ENCODE measurements at places on chromosomes 3 and 15. TPM values are rescaled to one million over a fixed set of nuclear protein-coding genes. Genes with fewer than 3 reads are reported as not detected.

GXYLT2 gene
- total RNA-seq: 0.52 TPM

FOXB1 gene
- total RNA-seq: not detected

SLC22A14 gene
- total RNA-seq: 1.8 TPM

KATNBL1 gene
- 14.8 TPM for total RNA-seq

CRYGS gene
- 9.5 TPM for total RNA-seq

GRCh38 chr3:61578667-61579367 lies 17.4 kb downstream of the PTPRG start:
- no peak for DNase-seq

- peak; percentile 33 for DNase-seq
Measured at GRCh38 chr15:89088605-89089315, 504 bp downstream of the ABHD2 start.

GRCh38 chr15:100781061-100781960 lies 98.3 kb upstream of the ALDH1A3 start:
- no peak for DNase-seq

GRCh38 chr3:43686700-43687498 lies 3.8 kb upstream of the ABHD5 start:
- DNase-seq: no peak

GRCh38 chr3:169871129-169871886 lies 1.6 kb upstream of the LRRC31 start:
- peak; percentile 58 for DNase-seq

DNA sequence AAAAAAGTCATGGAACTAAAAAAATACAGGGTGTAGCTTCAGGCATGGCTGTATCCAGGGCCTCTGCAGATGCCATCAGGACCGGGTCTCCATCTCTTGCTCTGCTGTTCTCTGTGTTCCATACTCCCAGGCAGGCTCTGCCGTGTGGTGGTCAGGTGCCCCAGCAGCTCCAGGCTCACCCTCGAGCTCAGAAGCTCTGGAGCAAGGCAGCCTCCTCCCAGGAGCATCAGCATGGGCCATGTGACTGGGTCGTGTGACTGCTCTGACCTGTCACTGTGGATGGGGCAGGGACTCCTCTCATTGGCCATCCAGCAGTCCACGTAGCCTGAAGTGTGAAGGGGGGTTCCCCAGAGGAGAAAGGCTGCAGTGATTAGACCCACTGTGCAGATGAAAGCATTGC lies 8.5 kb downstream of the FBLN2 start:
- no peak for DNase-seq

DNA sequence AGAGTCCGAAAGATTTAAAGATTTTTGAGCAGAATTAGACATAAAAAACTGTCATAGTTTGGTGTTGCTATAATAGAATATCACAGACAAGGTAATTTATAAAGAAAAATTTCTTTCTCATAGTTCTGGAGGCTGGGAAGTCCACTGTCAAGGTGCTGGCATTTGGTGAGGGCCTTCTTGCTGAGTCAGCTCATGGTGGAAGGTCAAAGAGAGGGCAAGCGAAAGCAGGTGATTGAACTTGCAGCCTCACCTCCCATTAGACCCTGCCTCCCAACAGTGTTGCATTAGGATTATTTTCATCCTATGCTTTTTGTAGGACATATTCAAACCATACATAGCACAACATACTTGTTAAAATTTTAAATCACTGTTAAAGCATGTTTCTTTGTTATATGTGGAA lies 9.9 kb downstream of the SELENOT start:
- DNase-seq: no peak

DNA sequence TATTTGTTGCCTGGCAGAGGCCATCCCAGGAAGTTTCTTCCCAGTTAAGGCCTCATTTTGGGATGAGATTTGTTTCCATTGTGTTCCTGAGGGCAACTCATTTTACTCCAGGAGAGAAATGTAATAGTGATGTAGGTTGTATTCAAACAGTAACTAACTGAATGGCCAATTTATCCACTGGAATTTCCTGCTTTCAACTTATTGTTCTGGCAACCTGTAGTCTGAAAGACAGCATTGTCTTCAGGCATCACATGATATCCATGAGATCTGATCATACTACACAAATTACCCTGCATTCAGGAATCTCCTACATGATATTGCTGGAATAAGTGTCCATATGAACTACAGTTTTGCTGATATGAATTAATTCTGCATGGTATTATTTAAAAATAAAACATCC lies 79.5 kb upstream of the FGF7 start:
- no peak for DNase-seq

DNA sequence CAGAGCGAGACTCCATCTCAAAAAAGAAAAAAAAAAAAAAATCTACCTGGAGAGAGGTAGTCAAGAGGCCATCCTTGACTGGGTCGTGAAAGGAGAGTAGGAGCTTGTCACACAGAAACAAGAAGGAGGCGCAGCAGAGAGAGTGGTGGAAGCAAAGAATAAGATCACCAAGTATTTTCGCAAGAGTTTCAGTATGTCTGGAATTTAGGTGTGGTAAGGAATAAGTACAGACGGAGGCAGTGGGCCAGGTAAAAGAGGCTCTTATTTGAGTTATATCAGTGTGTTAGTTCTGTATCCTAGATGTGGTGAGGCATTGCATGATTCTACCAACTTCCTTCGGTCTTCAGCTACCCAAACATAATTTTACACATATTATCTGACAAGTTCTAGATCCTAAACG lies 14.6 kb upstream of the ATP10A start:
- no peak for DNase-seq

DNA sequence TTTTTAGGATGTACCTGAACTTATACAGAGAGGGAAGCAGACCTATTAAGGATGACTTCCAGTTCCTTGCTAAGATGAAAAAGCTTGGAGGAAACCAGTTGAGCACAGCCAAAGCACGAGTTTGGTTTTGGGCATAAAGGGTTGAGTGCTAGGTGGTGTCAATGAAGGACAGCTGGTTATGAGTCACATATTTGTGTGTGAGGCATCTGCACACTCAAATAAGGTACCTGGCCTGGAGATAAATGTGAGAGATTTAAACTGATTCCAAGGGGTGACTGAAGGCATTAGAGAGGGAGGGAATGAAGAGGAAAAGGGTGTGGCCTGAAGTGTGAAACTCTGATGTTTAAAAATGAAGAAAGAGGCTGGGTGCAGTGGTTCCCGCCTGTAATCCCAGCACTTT lies 486.7 kb downstream of the DIPK2A start:
- DNase-seq: no peak

DNA sequence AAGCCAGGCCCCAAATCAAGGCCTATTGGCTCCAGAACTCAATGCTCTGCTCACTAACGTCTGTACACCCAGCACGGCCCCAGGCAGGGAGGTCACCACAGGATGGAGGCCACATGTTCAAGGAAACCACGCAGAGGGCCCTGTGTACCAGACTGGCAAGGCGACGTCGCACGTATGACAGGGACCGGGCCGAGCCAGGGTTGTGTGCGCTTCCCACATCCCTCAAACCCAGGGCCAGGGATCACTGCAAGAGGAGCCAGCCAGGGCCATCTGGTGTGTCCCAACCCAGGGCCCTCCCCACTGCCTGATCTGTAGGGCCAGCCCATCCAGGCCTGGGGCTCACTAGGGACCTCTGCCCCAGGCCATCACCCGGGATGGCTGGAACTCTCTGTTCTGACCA lies 62.0 kb downstream of the ZNF445 start:
- no peak for DNase-seq

DNA sequence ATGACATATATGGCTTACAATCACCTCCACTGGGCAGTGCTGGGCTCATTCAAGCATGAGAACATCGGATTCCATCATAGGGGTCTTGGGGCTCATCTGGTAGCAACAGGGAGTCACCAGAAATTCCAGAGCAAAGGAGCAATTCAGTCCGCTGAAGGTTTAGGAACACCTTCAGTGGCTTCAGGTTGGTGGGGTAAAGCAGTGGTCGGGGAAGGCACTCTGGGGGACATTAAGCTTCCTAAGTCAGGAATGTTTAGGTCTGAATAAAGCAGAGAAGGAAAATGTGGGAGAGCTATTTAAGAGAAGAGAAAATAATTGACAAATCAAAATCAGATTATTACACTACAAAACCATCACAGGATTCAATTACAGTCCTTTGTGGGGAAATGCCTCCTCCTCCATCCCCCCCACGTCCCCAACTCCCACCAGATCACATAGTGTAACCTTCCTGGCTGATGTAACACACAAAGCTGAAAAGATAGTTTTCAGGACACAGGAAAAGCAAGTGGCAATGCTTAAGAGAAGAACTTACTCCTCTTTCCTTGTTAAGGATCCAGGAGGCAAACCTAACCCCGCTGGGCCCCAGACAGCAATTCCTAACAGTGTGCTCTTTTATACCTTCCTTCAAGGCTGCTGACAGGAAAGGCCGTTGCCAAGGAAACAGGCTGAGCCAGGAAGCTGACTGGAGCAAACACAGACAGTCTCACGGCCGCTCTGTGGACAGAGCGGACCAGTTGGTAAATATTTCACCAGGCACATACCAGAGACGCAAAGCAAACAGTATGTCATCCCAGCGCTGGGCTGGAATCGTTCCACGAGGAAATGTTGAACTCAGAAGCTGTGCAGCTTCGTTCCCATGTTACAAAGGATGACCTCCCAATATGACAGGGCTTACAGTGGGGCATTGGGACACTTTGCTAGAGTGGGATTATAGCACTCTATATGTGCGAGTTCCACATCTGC lies 57.5 kb upstream of the LMCD1 start:
- peak; percentile 93 for DNase-seq

DNA sequence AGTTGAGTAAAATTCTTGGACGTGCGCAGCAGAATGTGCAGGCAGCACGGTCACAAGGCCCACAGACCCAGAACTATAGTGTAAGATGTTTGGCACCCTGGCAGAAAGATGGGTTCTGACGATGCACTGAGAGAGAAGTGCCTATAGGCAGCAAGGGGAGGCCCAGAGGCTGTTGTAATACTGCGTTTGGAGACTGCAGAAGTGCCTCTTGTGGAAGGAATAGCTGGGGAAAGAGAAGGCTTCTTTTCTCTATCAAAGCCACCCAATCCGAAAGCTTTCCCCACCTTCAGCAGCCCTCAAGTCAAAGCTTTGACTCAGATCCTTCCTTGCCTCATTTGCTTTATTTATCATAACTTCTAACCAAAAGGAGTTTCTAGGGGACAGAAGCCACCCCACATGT lies 5.2 kb upstream of the SIN3A start:
- no peak for DNase-seq

- DNase-seq: no peak
Measured at GRCh38 chr3:9831253-9831652, 12.6 kb downstream of the RPUSD3 start.

GRCh38 chr3:10522646-10523303 lies 17.4 kb upstream of the ATP2B2 start:
- DNase-seq: no peak

DNA sequence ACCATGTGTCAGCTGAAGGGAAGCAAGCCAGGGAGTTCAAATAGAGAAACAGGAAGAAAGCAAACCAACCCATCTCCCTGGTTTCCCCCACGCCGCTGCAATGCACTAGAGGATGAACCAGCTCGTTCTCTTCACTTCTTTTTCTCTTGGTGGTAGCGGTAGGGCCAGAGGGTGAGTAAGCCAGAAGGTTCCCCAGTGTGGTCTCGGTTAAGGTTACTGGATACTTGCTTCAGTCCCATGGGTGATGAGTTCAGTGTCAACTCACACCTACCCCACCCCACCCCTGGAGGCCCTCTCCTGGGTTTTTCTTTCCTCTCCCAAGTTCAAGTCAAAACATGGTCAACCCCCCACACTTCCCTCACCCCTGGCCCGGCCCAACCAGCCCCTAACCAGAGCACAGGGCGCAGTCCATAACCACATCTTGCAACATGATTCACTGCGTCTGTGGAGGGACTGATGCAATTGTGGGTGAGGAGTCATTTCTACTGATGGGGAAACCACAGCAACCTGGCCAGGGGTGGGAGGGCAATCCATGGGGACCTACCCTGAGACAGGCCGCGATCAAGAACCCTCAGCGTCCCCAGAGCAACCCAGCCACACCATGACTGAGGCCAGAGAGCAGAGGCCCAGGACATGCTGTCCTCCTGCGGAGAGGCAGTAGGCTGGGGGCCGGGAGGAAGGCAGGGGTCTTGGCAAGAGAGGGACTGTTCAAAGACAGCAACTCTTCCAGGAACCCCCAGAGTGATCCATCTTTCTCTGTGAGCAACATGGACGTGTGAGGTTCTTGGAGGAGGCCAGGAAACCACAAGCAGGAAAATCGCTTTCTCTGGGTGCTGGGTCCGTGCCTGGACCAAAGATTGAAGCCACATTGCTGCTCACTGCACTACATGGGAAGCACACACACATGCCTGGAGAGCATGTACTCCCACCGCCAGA lies 276.6 kb downstream of the UACA start:
- no peak for DNase-seq

Measured in Calu3 (cell line).